ENCODE measurements at places on chromosomes 3 and 15.

DNA sequence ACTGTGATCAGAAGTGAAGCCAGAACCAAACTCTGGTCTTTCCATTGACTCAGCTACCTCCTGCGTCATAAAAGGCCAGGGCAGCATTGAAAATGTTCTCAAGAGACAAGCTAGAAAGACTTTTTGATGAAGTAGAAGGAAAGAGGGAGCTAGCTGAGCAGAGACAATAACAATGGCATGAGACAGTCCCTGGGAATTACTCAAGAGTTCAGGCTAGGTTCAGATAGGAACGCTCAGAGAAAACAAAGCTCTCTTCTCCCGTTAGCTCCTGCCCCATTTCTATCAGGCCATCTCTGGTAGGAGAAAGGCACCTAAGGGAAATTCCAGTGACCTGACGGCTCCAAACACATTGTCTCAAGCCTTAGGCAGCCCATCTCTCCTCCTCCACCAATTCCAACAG lies 7.0 kb upstream of the OXTR start:
- DNase-seq, result peak; percentile 47

GRCh38 chr3:52350416-52350815 lies 34.3 kb downstream of the DNAH1 start:
- no peak for DNase-seq

- no peak for DNase-seq
Observed at GRCh38 chr15:26590676-26591075, 182.2 kb downstream of the GABRB3 start.

GRCh38 chr3:32493437-32494414 lies 8.9 kb downstream of the CMTM6 start:
- DNase-seq, result peak; percentile 63

Data from A172 (cell line).